ENCODE measurements at places on chromosomes 7 and 10.

- no peak for DNase-seq
Observed at GRCh38 chr7:121192834-121193233, 136.0 kb upstream of the WNT16 start.

- DNase-seq: no peak
Observed at GRCh38 chr7:157550300-157551275, 213.8 kb downstream of the DNAJB6 start.

GRCh38 chr10:28769091-28769604 lies 91.8 kb downstream of the BAMBI start:
- no peak for DNase-seq

- no peak for DNase-seq
Observed at GRCh38 chr7:150351587-150352194, 10.3 kb upstream of the RARRES2 start.

- no peak for DNase-seq
Observed at GRCh38 chr10:16686054-16686902, 130.9 kb downstream of the RSU1 start.

Measured in neural progenitor cell (in vitro differentiated cells).